Stimulated activated CD8-positive, alpha-beta memory T cell treated with anti-CD3 and anti-CD28 coated beads, Interleukin-15, amount 100 ng/mL, for 1 hour (primary cell): ENCODE measurements at places on chromosomes 16 and 17.

GRCh38 chr17:77999413-78000173, 41.1 kb downstream of the TNRC6C start:
- DNase-seq: no peak

DNA sequence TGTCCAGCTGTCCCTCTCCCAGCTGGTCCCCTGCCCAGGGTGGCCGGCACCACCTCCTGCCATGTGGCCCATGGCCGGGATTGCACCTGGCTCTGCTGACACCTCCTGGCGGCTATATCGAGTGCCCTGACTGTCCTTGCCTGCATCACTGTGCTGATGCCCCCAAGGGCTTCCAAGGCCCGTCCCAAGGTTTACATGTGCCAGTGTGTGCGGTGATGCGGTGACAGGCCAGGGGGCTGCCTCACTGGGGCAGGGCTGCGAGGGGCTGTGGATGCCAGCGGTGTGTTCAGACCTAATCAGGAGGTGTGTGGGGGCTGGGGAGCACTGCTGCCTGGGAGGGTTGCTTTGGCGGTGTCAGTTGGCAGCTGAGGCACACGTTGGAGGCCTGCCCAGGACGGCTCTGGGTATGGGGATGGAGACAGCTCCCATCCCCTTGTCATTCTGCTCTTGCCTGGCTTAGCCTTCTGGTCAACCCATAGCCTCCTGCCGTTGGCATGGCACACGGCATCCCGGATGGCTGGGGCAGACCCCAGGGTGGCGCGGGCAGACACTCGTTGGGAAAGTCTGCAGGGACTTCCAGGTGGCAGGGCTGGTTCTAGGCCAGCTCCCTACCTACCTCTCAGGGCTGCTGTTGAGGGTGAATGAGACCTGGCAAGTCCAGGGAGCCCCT, 5.5 kb downstream of the MAP2K3 start:
- no peak for DNase-seq

DNA sequence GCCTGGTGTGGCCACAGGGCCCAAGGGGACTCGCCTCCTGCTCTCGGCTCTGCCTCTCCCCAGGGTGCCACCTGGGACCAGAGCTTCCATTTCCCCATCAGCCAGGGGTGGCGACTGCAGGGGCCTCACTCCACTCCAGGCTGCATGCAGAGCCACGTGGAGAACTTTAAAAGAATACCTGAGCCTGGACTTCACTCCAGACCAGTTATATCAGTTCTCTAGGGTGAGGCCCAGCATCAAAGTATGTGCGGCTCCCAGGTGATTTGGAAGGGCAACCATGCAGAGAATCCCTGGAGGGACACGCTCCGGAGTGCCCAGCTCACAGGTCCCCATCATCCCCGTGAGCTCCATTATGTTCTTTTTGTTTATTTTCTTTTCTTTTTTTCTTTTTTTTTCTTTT, 39.8 kb downstream of the KIAA0513 start:
- DNase-seq: no peak

GRCh38 chr16:81201267-81201666, 37.2 kb upstream of the BCO1 start:
- no peak for DNase-seq

DNA sequence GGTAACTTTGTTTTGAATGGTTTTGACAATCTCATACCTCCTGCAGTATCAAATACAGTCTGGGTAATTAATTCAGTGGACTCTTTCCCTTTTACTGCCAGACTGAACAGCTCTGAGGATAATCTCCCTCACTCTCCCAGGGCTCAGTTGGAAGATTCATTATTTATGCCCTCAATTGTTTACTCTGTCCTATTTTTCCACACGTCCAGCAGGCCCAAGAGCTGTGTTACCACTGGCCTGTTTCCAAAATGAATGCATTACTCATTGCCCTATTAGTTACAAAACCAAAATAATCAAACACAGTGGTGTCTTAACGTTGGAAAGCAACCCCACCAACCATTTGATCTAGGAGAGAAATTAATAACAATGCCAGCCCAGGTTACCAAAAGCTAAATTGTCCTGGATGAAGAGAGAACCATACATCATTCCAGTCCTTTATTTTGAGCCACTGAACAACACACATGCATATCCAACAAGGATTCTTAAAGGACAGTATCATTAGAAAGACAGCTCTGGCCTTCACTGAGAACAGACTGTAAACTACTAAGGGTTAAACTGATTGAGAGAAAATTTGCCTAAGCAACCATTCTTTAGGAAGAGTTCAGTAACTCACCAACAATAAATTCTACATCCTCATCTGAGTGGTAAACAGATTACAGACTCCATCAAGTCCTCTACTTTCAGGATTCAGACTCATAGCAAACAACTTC, 34.5 kb downstream of the FAM222B start:
- DNase-seq: no peak

- no peak for DNase-seq
These were observed 150.0 kb upstream of the RBFOX1 start for GRCh38 chr16:7182510-7183109.

DNA sequence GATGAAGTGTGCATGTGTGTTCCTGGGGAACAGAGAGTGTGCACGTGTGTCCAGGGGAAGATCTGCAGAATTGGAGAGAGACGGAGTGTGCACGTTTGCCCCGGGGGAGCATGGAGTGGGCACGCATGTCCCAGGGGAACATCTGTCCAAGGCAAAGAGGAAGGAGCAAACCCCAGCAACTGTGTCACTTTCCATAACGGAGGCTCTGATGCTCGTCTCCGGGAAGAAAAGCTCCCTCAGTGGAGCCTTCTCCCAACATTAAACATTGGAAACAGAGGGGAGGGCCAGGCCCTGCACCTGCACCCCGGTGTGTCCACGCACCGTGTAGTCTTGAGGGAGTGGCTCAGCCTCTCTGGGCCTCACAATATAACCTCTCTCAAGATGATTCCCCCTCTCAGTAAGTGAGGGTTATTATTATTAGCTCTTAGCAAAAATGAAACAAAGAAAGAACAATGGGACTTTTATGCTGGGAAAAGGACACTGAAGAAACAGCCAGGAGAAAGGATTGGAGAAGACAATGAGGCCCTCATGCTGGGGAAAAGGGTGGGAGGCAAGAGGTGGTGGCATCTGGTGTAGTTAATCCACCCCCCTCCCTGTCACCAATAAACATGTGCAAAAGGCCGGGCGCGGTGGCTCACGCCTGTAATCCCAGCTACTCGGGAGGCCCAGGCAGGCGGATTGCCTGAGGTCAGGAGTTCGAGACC, 7.6 kb downstream of the RAB40B start:
- DNase-seq: no peak

GRCh38 chr16:74487634-74488495, 66.6 kb upstream of the CLEC18B start:
- DNase-seq: no peak

DNA sequence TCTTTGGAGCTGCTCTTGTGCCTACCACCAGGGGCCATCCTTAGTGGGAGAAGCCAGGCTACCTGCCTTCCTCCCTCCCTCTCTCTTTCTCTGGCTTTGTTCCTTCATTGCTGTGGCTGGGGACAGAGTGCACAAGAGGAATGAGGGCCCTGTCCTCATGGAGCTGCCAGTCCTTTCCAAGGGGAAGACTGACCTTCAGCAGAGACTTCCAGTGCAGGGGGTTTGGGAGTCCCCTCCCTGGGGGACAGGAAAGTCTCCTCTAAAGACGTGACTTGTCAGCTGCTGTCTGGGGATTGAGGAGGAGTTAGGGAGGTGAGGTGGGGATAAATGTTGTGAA, 108.1 kb downstream of the CMIP start:
- no peak for DNase-seq

- no peak for DNase-seq
These were observed 53.3 kb downstream of the RNF112 start for GRCh38 chr17:19464031-19465026.

GRCh38 chr16:12675852-12676251, 127.8 kb downstream of the CPPED1 start:
- no peak for DNase-seq

DNA sequence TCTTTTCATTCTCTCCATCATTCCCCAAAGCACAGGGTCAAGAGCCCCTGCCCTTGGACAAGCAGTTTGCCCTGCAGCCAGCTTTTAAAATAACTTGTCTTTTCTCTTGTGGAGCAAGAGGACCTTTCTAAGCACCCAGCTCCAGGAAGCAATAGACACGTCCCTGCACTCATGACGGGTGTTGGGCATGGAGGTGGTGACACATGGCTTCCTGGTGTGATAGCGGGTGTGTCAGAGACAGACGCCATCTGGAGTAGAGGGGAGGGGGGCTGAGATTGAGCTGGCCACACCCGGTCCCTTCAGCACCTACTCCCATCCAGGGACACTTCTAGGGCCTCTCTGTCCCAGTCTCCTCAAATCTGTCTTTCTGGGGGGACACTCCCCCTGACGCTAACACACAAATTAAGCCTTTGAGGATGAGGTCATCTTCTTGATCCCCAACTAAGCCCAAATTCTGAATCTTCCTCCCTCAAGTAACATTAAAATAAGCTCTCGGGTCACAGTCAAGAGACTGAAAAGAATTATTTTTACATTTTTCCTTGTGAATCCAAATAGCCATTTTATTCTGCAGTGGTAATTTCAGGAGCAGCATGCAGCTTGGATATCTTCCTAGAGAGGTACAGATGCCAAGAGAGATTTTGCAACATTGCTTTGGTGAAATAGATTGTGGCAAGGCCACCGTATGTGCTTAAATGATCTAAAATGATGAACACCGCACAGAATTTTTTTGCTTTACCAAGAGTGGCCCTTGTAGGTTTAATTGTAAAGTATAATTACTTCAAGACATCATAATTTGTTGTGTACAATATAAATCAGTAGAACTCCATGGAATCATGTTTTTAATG, 216.6 kb upstream of the IRX3 start:
- DNase-seq: no peak

DNA sequence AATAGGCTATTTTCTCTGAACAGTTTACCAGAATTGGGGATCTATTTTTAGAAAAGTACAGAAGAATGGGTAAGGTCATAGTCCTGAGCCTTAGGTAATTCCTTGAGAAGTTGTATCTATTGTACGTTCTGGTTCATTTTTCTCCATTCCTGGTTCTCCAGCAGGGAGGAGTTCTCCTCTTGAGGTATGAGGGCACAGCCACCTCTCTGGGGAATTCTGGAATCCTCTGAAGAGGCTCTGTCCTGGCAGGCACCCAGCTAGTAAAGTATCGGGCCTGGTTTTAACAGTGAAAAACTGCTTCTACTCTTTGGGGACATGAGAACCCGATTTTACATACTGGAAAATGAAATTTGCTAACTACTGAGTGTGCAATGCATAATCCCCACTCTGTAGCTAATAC, 19.6 kb upstream of the PMFBP1 start:
- DNase-seq: no peak

- no peak for DNase-seq
These were observed 169.5 kb downstream of the C16orf78 start for GRCh38 chr16:49542946-49543630.

DNA sequence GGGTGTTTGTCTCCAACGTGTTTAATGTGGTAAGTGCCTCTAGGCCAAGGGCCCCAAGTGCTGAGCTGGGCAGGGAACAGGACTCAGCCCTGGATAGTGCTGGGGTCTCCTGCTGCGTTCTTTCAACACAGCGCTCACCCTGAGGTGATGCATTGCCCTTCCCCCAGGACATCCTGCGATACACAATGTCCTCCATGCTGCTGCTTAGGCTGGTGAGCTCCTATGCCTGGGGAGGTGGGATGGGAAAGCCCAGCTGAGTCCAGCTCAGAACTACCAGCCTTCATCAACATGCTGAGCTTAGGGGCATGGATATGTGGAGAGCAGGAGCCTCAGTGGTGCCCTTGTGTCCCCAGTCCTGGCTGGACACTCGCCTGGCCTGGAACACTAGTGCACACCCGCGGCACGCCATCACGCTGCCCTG, 563 bp downstream of the ZACN start:
- DNase-seq: no peak

GRCh38 chr17:43755389-43755875, 3.2 kb downstream of the SOST start:
- no peak for DNase-seq

DNA sequence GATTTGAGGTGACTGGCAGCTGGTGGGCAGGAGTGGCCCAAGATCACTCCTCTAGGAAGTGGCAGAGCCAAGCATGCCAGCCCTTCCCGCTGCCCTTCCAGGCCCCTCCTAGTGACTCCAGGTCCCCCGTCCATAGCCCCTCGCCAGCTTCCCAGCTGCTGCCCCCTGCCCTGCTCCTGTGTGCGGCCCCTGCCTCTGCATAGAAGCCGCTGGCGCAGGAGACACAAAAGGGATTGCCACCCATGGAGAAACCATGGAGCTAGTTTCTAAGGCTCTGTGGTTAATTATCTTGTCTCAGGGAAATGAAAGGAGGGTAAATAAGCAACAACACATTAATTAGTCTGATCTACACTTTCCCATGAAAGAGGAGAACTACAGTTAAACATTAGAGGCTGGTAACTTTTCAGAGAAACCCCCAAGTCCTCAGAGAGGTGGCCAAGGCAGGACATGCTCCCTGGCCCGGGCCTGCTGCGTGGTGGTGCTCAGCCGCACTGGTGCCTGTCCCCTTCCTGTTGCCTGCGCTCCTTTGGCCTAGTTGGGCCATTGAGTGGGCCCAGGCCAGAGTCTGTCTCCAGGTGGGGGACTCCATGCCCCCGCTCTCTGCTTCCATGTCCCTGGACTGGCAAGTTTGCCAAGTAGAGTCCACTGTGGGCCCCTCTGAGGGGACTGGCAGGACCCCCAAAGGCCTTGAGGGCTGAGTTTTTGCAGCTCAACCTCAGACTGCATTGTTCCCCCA, 65.2 kb downstream of the PRMT7 start:
- DNase-seq: no peak

- no peak for DNase-seq
These were observed 427.1 kb downstream of the ZFHX3 start for GRCh38 chr16:72620853-72621252.

DNA sequence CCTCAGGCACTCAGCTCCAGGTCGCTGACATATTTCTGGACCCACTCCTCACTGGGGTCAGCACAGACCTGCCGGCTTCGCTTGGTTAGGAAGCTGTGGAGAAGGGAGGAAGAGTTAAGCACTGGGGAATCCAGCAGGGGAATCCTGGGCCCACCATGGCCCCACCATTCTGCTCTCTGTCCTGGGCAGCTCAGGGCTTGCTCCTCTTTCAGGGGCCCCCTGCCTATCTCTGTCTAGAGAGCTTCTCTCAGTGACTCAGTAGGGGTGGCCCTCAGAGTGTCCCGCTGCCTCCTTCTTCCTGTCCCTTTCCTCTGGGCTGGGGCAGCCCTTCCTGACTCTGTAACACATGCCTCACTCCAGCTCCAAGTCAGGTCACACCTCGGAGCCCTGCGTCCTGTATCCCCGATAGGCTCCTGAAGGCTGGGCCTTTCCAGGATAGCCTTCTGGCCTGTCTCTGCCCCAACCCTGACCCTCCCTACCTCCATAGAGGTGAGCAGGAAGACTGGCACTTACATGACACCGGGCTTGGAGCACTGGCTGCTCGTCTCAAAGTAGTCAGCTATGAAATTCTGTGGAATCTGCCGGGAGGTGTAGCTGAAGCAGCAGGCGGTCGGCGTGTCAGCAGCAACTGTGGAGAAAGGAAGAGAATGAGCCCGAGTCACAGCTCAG, 1.1 kb downstream of the CCL3 start:
- no peak for DNase-seq
